Activated naive CD4-positive, alpha-beta T cell treated with Interleukin-2 at 50 U/mL for 16 hours (primary cell): ENCODE measurements at places on chromosomes 16 and 17.
A peak's percentile ranks its signal among the peaks of the same experiment; 100 is the strongest.

- DNase-seq = no peak
These were observed 20.7 kb downstream of the SPHK1 start for GRCh38 chr17:76404976-76405563.

DNA sequence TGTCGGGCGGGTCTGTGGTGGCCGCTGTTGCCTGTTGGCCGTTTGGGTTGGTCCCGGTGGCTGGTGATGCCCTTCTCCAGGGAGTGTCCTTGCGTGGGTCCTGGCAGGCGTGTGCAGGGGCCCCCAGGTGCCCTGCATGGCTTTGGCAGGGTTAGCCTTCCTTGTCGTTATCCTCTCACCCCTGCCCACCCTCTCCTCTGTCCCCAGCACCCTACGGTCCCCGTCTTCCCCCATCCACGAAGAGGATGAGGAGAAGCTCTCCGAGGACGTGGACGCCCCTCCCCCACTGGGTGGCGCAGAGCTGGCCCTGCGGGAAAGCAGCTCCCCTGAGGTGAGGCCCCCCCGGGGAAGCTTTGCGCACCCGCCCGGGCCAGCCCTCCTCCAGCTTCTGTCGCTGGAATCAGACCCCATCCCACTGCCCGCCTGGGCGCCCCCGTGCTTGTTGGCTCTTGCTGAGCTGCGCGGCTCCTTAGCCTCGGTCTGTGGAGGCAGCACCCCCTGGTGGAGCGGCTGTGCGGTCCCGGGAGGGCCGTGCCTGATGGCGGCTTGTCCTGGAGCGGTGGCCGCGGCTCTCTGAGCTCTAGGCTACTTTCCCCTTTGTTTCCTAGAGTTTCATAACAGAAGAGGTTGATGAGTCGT lies 10.6 kb upstream of the NUDT16L1 start:
- peak; percentile 29 for DNase-seq

DNA sequence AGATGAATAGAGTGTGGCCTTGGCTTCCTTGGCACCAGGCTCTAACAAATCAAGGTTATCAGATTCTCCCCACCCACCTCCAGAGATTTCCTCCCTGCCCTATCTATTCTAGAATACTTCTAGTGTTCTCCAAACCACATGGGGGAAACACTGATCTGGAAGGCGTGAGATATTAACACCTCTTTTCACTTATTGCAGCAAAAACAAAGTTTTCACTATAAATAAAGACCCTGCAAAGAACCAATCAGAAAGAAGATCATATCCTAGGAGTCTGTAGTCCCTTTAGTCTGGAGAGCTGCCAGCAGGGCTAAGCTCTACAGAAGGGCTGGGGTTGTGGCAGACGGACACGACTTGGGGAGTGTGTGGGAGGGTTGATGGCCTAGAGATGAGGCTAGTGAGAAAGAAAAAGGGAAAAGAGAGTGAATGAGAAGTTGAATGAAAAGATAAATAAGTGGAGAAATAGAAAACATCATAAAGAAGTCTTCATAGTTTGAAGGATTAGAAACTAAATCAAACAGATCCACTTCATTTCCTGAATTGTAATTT lies 8.6 kb upstream of the SKAP1 start:
- no peak for DNase-seq

GRCh38 chr17:78442648-78443218 lies 64.3 kb downstream of the PGS1 start:
- no peak for DNase-seq

DNA sequence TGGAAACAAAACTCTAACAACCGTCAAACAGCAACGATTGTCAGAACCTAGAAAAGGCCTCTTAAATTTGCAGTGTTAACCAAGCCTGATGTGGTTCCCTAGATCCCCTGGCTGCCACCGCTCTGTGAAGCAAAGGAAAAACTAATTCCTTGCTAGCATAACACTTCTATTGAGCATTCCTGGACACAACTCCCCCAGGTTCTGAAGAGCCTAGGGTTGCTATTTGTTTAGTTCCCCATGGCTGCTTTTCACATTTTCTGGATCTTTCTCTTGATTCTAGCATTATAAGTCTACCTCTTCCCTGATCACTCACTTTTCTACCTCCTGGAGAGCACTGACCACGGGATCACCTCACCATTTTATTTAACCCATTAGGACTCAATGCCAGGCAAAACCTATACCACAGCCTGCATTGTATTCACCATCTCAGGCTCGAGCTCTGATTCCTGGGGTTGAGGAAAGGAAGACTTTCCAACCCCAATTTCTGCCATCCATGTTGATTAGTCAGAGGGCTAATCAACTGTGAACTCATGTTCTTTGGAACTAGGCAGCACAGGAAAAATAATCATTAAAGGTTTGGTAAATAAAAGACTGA lies 692 bp upstream of the KCNJ16 start:
- DNase-seq = no peak

DNA sequence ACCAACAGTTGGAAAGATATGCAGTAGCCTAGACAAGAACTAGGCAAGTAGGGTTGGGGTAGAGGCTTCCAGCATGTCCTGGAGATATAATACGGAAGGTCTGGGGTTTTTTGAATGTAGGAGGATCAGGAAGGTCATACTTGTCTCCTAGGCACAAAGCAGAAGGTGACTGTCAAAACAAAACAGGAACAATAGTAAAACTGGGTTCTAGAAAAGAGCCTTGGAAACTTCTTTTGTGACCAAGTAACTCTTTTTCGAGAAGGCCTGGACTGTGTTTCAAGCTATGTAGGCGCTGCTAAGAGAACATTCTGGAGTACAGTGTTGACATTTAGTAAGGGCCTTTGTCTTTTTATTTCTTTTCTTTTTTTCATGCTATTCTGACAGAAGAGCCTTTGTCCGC lies 26.9 kb upstream of the TENT4B start:
- DNase-seq = no peak

DNA sequence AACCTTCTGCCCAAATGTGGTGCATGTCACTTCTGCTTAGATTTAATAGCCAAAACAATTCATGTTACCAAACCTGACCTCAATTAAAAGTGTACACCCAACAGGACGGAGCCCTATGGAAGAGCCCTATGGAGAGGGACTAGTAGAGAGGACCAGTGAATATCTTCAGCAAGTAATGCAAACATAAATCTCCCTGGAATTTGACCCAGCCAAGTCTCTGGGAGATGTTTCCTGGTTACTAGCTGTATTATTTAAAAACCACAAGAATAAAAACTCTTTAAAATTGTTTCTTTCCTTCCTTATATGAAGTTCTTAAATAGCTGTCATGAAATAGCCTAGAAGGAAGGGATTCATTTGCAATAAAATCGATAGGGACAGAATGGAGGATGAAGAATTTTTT lies 255.8 kb downstream of the CDH11 start:
- DNase-seq = no peak
